Adrenal gland (tissue), 19 donors: ENCODE measurements at places on chromosomes 7 and 10. TPM values are rescaled to one million over a fixed set of nuclear protein-coding genes. Genes with fewer than 3 reads are reported as not detected.

The CARD11 gene
- 4.0 TPM for total RNA-seq

The CACNB2 gene
- 4.3 TPM for total RNA-seq

The WNT8B gene
- total RNA-seq: not detected

The ARL3 gene
- total RNA-seq: 5.7 TPM

The ZCCHC24 gene
- 27.6 TPM for total RNA-seq

The IKZF1 gene
- total RNA-seq: 14.2 TPM

The BTAF1 gene
- total RNA-seq: 11.8 TPM

The SEPHS1 gene
- total RNA-seq: 61.8 TPM

The BAMBI gene
- total RNA-seq: 108 TPM

The SEC61A2 gene
- 1.3 TPM for total RNA-seq

DNA sequence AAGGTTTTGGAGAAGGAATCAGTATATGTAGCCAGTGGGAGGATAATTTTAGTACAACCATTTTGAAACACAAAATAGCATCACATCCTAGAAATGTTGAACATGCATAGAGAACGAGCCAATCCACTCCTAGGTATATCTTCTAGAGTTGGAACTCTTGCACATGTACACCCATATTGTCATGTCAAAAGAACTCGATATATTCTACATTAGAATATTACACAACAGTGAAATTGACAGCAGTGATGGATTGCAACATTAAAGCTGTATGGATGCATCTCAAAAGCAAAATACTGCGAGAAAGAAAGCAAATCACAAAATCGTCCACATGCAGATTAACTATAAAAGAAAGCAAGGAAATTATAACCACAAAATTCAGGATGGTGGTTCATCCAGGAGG lies 159.3 kb upstream of the NEBL start:
- no peaks in the 10 kb centered on the region for H3K36me3 ChIP-seq
- H3K4me1 ChIP-seq: no peaks in the 10 kb centered on the region
- H3K27ac ChIP-seq: no peak overlapping the region
- H3K27me3 ChIP-seq: no peaks in the 10 kb centered on the region
- DNase-seq: no peak

DNA sequence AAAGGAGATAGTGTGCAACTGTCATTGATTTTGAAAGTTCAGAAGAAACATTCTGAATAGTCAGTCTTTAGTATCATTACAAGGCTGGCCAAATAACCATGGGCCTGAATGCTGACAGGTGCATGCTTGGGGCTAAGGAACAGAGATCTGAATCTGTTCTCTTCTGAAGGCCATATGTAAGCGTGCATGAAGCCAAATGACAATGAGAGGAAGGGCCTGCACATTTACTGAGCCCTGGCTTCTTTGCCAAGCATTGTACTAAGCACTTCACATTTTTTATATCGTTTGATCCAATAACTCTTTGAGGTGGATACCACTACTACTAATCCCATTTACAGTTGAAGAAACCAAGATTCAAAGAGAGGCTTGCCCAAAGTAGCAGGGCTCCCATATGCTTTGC lies 22.5 kb upstream of the TIAL1 start:
- H3K4me3 ChIP-seq: no peak overlapping the region
- H3K27ac ChIP-seq: no peak overlapping the region
- no peaks in the 10 kb centered on the region for H3K4me1 ChIP-seq
- no peaks in the 10 kb centered on the region for H3K27me3 ChIP-seq
- no peak for DNase-seq
- no peaks in the 10 kb centered on the region for H3K36me3 ChIP-seq

GRCh38 chr7:142668495-142668894 lies 80.8 kb upstream of the PRSS1 start:
- no peaks in the 10 kb centered on the region for H3K4me1 ChIP-seq
- no peak overlapping the region for H3K27ac ChIP-seq
- no peak for DNase-seq
- no peaks in the 10 kb centered on the region for H3K36me3 ChIP-seq

GRCh38 chr7:2863461-2864066 lies 19.5 kb upstream of the GNA12 start:
- DNase-seq: peak; percentile 92
- H3K27me3 ChIP-seq: no peaks in the 10 kb centered on the region
- H3K27ac ChIP-seq: peak overlapping the region; percentile 92

DNA sequence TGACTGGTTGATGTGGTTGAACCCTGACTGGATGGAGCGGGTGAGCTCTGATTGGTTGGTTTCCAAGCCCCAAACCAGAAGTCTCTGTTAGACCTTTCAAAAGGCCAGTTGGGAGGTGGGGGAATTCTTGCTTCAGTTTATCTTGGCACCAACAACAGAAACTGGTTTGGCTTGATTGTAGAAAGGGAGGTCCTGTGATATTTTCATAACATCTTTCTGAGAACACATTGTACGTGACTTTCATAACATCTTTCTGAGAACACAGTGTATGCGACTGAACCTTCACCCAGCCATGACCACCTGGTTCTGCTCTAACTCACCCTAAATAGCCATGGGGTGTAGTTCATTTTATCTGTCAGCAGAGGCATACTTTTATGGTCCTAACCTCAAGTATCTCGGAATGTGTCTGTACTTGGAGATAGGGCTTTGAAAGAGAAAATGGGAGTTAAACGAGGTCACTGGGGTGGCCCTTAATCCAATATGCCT lies 88.3 kb downstream of the GALNT17 start:
- no peaks in the 10 kb centered on the region for H3K27me3 ChIP-seq
- H3K36me3 ChIP-seq: no peaks in the 10 kb centered on the region
- H3K4me1 ChIP-seq: no peaks in the 10 kb centered on the region
- H3K4me3 ChIP-seq: no peak overlapping the region
- peak; percentile 14 for DNase-seq

GRCh38 chr7:20083781-20084180 lies 133.4 kb downstream of the MACC1 start:
- H3K4me3 ChIP-seq: no peak overlapping the region
- no peaks in the 10 kb centered on the region for H3K4me1 ChIP-seq
- no peaks in the 10 kb centered on the region for H3K36me3 ChIP-seq
- DNase-seq: peak; percentile 6

DNA sequence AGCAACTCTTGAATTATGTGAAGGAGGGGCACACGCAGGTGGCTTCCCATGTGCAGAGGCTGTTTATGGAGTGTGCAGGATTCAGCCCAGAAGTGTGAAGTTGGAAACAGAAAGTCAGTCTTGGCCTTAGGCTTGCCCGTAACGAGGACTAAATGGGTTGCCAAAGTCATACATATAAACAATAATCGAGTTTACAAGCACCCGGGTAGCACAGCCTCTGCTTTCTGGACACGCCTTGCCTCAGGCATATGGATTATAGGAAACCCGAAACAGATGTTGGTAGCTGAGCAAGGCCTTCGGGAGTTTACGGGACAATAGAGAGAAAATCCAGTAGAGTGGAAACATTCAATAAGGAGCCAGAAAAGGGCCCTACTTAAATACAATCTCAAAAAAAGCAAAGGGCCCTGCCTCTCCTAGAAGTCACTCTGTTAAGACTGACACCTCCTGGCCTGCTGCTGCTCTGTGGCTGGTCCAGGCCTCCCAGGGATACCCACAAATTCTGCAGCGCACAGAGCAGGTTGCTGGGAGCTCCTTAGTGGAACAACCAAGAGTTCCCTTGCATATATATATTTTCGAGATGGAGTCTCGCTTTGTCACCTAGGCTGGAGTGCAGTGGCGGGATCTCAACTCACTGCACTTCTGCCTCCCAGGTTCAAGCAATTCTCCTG lies 48.5 kb downstream of the SMKR1 start:
- H3K4me1 ChIP-seq: no peaks in the 10 kb centered on the region
- H3K27me3 ChIP-seq: no peaks in the 10 kb centered on the region
- H3K36me3 ChIP-seq: no peaks in the 10 kb centered on the region

- DNase-seq: no peak
- H3K36me3 ChIP-seq: no peaks in the 10 kb centered on the region
- no peaks in the 10 kb centered on the region for H3K4me1 ChIP-seq
- H3K27ac ChIP-seq: no peak overlapping the region
- no peaks in the 10 kb centered on the region for H3K27me3 ChIP-seq
- H3K4me3 ChIP-seq: no peak overlapping the region
These were observed 246.7 kb upstream of the TPK1 start for GRCh38 chr7:145082366-145083161.

- no peak for DNase-seq
- H3K4me3 ChIP-seq: no peak overlapping the region
- no peaks in the 10 kb centered on the region for H3K36me3 ChIP-seq
- H3K4me1 ChIP-seq: peaks cover 3% of the 10 kb centered on the region
- H3K27me3 ChIP-seq: peaks cover 29% of the 10 kb centered on the region
- no peak overlapping the region for H3K27ac ChIP-seq
These were observed 75.4 kb upstream of the PDSS1 start for GRCh38 chr10:26621889-26622711.

DNA sequence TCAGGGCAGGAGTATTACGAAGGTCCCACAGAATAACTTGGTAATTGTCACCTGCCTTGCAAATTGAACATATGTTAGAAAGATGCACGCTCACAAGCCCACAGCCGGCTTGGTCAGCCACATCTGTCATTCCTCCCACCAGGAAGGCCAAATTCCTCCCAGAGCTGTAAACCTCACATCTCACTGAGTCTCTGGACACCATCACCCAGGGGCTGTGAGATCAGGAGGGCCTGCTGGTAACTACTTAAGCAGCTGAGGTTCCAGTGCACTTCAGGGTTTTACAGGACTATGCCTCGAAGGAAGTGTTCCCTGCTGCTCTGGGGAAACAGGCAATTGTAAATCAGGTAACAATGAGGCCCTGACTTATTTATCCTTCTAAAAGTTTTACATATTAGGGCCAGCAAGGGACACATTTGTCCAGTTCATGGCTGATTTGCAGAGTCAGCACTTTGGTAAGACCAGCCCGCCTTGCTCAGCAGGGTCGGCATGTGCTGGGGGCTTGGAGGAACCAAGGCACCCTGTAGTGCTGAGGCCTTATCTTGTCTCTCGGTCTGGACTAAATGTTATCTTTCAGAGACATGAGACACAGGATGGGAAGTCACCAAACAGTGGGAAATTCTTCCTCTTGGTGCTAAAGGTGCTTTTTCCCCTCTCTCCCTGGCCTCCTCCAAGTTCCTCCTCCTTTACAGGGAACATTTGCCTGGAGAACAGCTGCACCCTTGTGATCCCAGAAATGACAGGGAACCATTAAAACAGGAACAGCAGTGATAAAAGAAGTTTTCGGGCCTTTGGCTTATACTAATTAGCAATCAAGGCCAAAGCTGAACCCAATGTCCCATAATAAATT lies 34.3 kb downstream of the PYROXD2 start:
- DNase-seq: no peak
- no peak overlapping the region for H3K27ac ChIP-seq
- H3K4me3 ChIP-seq: no peak overlapping the region

DNA sequence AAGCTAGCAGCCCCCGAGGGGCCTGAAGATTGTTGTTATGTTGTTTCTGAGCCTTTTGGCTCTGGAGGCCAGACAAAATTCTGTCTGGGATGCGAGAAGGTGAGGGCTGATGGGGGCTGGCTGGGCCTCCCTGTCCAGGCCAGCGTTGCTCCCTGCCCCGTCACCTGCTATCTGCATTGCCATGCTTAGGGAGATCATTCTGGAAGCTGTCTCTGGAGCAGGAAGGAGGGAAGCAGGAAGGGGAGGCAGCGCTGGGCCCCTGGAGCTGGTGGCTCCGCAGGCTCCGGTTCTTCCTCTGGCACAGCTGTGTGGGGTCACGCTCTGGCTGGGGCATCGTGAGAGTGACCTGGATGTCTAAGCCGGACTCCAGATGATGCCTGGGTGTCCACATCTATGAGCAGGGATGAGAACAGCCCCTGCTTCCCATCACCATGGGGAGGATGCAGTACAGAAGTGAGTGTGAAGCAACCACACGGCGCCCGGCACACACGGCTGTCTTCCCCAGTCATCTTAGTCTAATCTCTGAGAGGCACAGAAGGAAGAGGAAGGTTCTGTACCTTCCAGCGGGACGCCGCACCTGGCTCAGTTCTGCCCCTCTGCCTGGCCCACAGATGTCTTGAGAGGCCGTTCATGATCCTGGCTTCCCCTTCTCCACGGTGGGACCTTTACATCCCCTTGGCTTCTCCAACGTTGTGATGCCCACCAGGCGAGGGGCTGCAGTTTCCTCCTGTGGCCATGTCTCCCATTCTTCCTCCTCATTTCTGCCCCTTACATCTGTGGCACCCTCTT lies 11.9 kb upstream of the NPS start:
- no peaks in the 10 kb centered on the region for H3K4me1 ChIP-seq
- no peak overlapping the region for H3K27ac ChIP-seq
- H3K36me3 ChIP-seq: no peaks in the 10 kb centered on the region
- H3K4me3 ChIP-seq: no peak overlapping the region
- DNase-seq: no peak

GRCh38 chr10:68047554-68048327 lies 27.3 kb downstream of the HERC4 start:
- no peaks in the 10 kb centered on the region for H3K27me3 ChIP-seq
- H3K4me1 ChIP-seq: peaks cover 11% of the 10 kb centered on the region
- H3K36me3 ChIP-seq: no peaks in the 10 kb centered on the region
- DNase-seq: no peak
- no peak overlapping the region for H3K4me3 ChIP-seq

DNA sequence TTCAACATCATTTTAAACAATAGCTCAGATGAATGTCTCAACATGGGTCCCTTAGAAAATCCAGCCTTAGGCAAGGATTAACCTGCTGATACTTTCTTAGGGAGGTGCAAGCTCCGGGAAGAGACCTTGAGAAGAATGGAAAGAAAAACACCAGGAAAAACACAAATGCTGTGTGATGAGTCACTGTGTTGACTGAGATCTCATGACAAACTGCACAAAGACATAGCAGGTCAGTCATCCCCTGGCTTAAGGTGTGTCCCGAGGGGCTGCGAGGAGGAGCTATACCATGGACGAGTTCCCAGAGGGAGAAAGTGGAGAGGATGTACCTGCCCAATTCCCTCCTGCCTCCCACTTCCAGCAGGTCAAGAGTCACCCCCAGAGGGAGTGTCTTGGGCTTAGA lies 98.0 kb downstream of the TEX36 start:
- no peaks in the 10 kb centered on the region for H3K36me3 ChIP-seq
- H3K4me1 ChIP-seq: no peaks in the 10 kb centered on the region
- H3K27ac ChIP-seq: no peak overlapping the region
- DNase-seq: no peak
- no peaks in the 10 kb centered on the region for H3K27me3 ChIP-seq

DNA sequence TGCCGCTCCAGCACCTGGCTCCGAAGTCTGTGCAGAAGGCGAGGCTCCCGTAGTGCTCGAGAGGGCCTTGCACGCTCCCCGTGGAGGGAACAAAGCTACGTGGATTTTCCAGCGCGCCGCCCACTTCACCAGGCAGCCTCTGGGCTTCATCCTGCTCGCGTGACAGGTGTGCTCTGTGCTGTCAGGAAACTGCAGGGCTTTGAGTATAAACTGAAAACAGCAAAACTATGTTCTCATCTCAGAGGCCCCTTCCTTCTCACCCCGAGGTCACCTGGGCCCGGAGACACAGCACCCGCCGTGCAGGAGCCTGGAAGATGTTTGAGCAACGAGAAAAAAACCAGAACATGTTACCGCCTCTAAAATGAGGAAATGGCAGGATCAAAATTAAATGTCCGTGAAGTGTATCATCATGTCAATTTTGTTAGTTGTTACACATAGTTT lies 17.6 kb upstream of the GPR146 start:
- no peaks in the 10 kb centered on the region for H3K36me3 ChIP-seq
- peak overlapping the region; percentile 93 for H3K27ac ChIP-seq
- peaks cover 17% of the 10 kb centered on the region for H3K4me1 ChIP-seq
- no peak for DNase-seq
